Erythroblast (primary cell): ENCODE measurements at places on chromosomes 13 and 19.

GRCh38 chr13:27077451-27077850 is 94.2 kb downstream of the USP12 start:
- DNase-seq = no peak

DNA sequence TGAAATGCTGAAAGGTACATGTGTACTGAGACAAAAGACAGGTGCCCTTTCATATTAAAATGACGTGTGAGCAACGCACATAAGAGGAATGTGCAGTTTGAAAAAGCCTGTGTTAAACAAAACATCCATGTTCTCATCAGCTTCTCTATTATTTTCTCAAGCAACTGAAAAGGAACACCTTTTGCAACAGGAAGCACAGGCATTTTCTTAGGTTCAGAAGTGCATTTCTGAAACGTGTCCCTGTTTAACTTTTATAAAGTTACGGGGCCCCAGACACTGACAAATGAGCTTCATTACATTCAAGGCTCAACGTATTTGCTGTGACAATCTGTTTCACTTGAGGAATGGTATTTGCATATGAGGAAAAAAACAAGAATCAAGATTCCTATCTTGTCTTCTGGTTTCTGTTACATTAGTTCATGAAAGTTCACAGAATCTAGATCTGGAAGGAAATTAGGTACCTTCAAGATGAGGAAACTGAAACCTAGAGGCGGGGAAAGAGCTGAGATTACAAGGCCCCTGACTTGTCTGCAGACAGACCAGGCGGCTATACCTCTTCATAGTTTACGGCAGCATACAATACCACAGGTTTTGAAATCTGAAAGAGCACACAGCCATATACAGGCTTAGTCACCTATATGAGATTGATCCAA is 431.7 kb downstream of the KLF12 start:
- DNase-seq = no peak

DNA sequence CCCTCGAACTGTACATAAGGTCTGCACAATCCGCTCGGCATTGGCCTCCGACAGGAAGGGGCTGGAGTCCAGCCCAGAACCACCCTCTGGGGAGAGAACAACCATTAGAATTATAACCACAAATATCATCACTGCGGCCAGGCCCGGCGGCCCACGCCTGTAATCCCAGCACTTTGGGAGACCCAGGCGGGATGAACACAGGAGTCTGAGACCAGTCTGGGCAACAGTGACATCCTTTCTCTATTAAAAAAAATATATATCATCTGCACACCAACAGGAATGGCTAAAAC is 11.4 kb downstream of the COQ8B start:
- no peak for DNase-seq

DNA sequence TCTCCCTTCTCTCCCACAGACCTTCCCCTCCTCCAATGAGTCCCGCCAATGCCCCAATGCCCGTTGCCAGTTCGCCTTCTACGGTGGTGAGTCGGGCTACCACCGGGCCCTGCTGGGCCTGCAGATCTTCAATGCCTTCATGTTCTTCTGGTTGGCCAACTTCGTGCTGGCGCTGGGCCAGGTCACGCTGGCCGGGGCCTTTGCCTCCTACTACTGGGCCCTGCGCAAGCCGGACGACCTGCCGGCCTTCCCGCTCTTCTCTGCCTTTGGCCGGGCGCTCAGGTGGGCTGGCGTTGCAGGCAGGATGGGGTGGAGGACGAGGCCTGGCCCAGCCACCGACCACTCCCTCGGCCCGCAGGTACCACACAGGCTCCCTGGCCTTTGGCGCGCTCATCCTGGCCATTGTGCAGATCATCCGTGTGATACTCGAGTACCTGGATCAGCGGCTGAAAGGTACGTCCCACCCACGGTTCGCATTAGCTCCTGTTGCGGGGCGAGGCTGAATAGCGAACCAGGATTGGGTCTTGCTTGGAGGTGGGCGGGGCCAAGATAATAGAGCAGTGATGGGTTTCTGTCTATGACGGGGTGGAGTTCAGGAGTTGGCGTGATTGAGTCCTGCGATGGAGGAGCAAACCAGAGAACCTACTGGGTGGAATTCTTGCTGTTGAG is 11.1 kb downstream of the SLC44A2 start:
- DNase-seq = no peak

DNA sequence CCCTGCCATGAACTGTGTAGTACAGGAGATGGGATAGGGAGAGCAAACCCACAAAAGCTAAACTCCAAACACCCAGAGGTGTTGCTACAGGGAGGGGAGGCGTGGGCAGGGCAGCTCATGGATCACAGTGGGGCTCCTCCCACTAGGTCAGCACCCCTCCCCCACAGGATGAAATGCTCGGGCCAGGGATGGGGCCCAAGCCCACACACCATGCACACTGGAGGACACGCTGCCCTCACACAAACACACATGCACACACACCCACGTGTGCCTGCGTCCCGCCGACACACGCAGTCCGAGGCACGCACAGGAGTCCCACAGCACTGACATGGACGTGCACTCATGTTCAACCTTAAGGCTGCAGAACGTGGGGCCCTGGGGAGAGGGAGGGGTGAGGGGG is 6.0 kb upstream of the CCNP start:
- DNase-seq = no peak

- peak; percentile 99 for DNase-seq
Measured at GRCh38 chr19:51394050-51394836, 3.9 kb upstream of the C19orf84 start.

DNA sequence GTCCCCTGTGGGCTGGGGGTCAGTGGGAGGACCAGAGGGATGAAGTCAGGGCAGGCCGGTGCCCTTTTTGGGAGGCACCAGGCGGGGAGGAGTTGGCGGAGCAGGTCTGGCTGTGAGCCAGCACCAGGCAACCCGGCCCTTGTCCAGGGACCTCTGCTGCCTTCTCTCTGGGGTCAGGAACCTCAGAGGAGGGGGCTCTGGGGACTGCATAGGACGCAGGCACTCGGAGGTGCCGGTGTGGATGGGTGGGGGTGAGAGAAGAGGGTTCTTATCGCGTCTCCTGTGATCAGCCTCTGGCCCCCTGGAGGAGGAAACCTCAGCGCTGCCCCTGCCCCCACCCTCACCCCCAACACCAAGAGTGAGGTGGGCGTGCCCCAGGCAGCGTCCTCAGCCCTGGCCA is 16.5 kb downstream of the DPF1 start:
- no peak for DNase-seq

DNA sequence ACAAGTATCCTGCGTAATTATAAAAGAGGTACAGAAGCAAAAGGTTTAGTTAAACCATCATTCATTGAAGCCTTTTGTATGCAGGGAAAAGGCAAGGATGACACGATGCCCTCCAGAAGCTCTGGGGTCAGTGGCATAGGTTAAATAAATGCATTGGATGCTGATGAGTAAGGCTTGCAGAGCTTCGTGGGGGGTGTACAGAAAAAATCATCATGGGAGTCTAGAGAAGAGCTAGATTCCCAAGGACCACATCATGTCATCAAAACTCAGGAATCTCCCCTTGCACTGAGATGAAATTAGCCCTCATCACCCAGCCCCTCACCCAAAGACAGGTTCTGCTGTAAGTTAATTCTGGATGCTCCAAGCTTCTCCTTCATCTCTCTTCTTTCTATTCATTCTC is 8.3 kb downstream of the FPR1 start:
- DNase-seq = no peak

DNA sequence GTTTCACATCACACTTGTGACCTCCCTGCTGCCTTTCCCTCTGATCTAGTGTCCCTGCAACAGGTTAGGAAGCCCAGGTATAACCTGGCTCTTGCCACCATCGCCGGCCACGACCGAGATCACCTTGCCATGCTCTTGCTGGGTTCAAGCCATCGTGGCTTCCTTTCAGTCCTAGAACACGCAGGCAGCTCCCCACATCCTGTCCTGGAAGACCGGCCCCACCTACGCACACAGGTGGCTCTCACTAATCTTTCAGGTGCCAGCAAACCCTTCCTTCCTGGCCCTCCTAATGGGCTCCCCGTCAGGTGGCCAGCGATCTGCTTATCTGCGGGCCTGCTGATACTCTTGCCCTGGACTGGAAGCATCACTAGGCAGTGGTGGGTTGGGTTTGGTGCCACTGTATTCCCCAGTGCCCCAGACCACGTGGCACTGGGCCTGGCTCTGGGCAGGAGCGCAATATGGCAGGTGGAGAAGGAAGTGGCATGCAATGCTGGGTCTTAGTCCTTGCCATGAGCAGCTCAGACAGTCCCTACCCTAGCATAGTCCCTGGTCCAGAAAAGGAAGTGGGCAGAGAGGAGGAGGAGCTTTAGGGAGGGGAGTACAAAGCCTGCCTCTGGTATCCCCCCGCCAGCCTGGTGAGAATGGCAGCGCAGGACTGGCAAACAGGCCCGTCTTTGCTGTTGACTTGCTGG is 11.8 kb downstream of the PPP1R37 start:
- no peak for DNase-seq

- DNase-seq = no peak
Measured at GRCh38 chr13:25771202-25771601, 280.6 kb downstream of the SHISA2 start.

DNA sequence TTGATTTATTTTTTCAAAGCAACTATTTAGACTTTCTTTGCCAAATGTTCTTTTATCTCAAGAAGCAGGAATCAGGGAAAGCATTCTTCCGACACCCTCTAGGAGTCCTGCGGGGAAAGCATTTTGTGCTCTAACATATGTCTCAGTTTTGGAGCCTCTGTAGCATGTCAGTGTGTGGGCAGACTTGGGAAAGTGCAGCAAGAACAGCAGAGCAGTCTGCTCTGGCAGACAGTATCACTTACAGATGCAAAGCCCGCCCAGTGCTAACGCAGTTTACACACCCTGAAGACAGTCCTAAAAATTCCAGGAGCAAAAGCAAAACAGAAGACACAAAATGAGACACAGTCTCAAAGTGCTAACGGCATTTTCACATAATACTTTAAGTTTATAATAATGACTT is 393.5 kb downstream of the KLF12 start:
- no peak for DNase-seq

DNA sequence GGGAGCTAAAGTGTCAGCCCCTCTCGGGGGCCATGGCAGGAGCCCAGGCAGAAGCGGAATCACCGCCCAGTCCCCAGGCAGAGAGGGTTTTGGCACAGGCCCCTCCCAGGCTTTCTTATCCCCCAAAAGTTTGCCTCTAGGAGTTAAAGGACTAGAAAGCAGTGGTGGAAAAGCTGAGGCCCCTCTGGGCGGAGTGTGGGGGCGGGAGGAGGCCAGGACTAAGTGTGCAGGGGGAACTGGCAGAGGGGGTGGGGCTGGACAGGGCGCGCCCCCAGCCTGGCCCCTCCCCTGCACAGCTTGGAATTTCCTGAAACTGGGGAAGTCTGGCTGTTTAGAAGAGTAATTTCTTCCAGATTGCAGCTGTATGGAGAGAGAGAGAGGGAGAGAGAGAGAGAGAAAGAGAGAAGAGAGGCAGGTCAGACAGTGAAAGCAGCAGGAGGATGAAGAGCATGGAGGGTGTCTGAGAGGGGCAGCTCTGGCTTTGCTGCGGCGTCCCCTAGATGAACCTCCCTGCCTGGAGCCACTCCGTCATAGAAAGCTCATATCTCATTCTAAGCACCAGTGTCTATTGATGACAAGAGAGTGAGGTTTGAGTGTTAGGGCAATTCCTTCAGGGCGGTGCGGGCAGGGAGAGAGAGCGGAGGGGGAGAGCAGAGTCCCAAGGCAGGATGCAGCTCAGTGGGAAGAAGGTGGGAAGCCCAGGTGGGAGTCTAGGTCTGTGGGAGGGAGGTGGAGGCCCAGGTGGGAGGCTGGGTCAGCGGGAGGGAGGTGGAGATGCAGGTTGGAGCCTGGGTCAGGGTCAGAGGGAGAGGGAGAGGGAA is at the start of gene CDC42EP5:
CDC42EP5 (minus strand) TSS at position 226 of the 821 bp plus-strand sequence. CDS start 7,749 bp downstream, outside the sequence.
- no peak for DNase-seq

- no peak for DNase-seq
Measured at GRCh38 chr19:7619671-7620441, 9.5 kb downstream of the XAB2 start.

GRCh38 chr13:41611385-41611784 is 154.0 kb downstream of the RGCC start:
- no peak for DNase-seq

- DNase-seq = peak; percentile 79
Measured at GRCh38 chr19:48900477-48901406, 630 bp downstream of the NUCB1 start.

DNA sequence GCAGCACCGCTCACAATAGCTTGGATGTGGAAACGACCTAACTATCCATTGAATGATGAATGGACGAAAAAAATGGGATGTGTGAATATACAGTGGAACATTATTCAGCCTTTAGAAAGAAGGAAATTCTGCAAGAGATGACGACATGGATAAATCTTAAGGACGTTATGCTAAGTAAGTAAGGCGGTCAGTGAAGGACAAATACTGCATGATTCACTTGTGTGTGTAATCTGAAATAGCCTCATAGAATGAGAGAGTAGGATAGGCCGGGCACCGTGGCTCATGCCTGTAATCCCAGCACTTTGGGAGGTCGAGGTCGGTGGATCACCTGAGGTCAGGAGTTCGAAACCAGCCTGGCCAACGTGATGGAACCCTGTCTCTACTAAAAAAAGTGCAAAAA is 25.4 kb upstream of the ZNF766 start:
- no peak for DNase-seq

GRCh38 chr13:111906816-111907215 is 160.1 kb upstream of the SOX1 start:
- no peak for DNase-seq

- DNase-seq = peak; percentile 58
Measured at GRCh38 chr19:604355-604754, 14.7 kb downstream of the HCN2 start.

- DNase-seq = no peak
Measured at GRCh38 chr19:45542234-45542668, 35.0 kb downstream of the VASP start.

- no peak for DNase-seq
Measured at GRCh38 chr13:39760521-39760920, 105.1 kb downstream of the COG6 start.

DNA sequence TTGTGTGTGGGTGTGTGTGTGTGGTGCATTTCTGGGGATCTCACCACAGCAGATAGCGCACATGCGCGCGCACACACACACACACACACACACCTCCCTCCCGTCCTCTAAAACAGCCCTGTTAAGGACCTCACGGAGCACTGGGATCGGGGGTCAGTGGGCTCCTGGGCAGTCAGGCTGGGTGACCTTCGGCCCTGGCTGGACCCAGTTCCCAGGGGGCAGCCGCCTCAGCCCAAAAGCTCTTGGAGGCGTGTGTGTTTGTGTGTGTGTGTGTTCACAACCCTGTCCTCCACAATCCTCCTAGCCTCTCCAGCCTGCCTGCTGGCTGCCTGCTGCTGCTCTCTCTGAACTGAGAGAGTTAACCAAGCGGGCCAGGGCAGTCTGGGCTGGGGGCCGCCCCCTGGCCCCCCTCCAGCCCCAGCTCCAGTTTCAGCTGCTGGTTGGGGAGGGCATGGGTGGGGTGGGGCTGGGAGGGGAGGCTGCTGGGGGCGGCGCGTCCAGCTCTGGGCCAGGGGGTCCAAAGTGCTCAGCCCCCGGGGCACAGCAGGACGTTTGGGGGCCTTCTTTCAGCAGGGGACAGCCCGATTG is at the start of gene FXYD1:
FXYD1 (plus strand) TSS at position 520 of the 588 bp plus-strand sequence. CDS start 1,256 bp downstream, outside the sequence.
- no peak for DNase-seq

- DNase-seq = peak; percentile 43
Measured at GRCh38 chr19:50695251-50696093, 24.1 kb downstream of the SHANK1 start.

GRCh38 chr13:42997381-42997780 is 5.3 kb upstream of the EPSTI1 start:
- DNase-seq = no peak

GRCh38 chr19:1068009-1069001 is 1.3 kb downstream of the ARHGAP45 start:
- no peak for DNase-seq

- no peak for DNase-seq
Measured at GRCh38 chr13:42395086-42395821, 123.3 kb downstream of the AKAP11 start.

GRCh38 chr13:87208636-87209035 is 462.5 kb upstream of the SLITRK5 start:
- no peak for DNase-seq

- DNase-seq = no peak
Measured at GRCh38 chr19:31350033-31350692, 927 bp upstream of the TSHZ3 start.
